ENCODE measurements at places on chromosomes 13 and 19.

DNA sequence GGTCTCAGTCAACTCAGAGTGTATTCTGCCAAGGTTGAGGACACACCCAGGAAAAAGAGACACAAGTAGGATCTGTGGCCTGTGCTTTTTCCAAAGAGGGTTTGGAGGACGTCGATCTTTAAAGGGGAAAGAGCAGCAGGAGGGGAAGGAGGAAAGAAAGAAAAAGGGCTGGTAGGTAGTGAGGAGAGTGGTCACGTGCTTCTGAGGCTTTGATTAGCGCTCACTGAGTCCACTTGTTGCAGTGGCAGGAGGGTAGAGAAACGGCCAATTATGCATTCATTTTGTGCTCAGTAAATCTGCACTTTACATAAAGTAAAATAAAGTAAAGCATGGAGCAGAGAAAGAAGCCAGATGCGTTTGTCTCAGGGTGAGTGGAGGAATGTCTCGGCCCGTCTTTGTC is 126.0 kb upstream of the VSTM2B start:
- no peak for DNase-seq

GRCh38 chr19:11754663-11755062 is 12.1 kb upstream of the ZNF441 start:
- no peak for DNase-seq

DNA sequence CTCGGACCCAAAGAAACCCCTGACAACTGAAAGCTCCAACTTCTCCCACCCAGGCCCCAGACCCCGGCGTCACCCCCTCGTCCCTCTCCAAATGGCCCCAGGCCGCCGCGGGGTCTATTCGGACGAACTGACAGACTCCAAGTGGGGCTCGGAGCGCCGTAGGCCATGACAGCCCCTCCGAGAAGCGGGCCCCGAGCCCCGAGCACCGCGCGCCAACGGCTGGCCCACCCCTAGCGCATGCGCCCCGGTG is 360 bp downstream of the DDX39A start:
- peak; percentile 76 for DNase-seq

GRCh38 chr13:31456056-31456455 is 256.3 kb downstream of the B3GLCT start:
- DNase-seq = no peak

- DNase-seq = no peak
These were observed 151.6 kb downstream of the B3GLCT start for GRCh38 chr13:31351376-31351775.

- DNase-seq = peak; percentile 82
These were observed 23.7 kb downstream of the SLC6A16 start for GRCh38 chr19:49301165-49301865.

DNA sequence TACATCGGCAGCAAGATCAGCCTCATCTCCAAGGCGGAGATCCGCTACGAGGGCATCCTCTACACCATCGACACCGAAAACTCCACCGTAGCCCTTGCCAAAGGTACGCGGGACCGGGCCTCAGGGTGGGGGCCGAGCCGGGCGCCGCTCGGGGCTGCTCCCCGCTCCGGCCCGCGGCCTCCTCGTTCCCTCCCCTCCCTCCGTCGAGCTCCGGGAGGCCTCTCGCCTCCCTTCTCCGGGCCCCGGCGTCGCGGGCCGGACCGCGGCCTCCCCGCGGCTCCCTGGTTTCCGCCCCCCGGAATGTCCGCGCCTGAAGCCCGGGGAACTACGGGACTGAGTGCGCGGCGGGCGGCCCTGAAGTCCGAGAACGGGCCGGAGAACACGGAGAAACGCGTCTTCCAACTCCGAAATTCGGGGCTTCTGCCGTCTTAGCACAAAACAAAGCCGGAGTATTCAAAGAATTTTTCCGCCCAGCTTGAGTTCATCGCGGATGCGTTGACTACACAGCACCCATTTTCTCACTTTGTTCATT is 423 bp downstream of the LSM14A start:
- peak; percentile 27 for DNase-seq

- DNase-seq = no peak
These were observed 263.5 kb downstream of the FOXO1 start for GRCh38 chr13:40402931-40403431.

DNA sequence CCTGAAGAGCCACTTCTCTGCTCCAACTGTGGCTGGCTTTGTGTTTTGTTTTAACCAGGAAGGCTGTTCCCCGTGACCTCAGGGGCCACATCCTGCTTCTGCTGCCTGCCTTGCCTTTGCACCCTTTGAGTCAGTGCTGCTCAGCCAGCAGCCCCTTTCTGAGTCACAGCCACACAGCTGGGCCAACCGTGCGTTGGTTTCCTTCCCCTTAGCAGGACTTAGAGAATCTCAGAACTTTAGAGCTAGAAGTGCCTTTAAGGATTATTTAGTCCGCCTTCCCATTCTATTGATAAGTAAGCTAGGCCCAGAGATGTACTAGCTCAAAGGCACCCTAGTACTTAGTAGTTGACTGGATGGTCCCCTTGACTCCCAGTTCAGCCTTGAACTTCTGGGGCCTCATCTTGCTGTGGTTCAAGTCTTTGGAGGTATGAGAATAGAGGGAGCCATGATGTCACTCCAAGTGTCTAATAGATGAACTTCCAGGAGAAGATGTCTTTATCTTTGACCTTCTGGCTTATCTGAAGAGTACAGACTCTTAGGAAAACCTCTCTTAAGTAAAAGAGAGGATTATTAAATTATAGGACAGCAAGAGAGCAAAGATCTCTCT is 8.0 kb downstream of the RGCC start:
- DNase-seq = peak; percentile 73

- no peak for DNase-seq
These were observed 3.8 kb downstream of the APLP1 start for GRCh38 chr19:35872180-35872579.

DNA sequence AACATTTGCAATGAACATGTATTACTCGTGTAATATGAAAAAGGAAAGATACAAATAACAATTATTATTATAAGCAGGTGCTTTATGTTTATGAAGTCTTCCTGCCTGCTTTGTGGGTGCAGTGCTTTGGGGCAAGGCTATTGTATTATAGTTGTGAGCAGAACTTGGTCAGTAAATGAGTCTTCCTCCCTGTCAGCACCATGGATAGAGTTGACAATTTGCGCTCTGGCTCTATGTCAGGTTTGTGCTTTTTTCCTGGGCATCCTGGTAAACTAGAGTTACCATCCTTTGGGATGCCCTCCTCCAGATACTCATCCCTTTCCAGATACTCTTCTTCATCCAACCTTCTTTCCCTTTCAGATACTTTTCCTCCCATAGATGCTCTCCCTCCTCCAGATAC is 19.6 kb downstream of the ERICH6B start:
- no peak for DNase-seq

GRCh38 chr13:40472427-40473220 is 193.8 kb downstream of the FOXO1 start:
- no peak for DNase-seq

DNA sequence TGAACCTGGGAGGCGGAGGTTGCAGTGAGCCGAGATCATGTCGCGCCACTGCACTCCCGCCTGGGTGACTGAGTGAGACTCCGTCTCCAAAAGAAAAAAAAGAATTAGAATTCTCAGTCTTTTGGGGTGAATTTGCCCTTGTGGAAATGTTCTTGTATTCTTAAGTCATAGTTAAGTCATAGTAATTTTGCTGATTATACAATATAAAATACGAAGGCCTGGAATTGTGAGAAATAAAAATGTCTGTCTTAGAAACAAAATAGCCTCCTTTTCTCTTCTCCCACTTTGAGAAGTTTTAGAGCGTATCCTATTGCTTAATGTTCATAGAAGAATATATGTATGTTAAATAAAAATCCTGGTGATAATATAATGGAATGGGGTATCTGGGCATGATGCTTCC is 18.1 kb downstream of the SUGT1 start:
- no peak for DNase-seq

DNA sequence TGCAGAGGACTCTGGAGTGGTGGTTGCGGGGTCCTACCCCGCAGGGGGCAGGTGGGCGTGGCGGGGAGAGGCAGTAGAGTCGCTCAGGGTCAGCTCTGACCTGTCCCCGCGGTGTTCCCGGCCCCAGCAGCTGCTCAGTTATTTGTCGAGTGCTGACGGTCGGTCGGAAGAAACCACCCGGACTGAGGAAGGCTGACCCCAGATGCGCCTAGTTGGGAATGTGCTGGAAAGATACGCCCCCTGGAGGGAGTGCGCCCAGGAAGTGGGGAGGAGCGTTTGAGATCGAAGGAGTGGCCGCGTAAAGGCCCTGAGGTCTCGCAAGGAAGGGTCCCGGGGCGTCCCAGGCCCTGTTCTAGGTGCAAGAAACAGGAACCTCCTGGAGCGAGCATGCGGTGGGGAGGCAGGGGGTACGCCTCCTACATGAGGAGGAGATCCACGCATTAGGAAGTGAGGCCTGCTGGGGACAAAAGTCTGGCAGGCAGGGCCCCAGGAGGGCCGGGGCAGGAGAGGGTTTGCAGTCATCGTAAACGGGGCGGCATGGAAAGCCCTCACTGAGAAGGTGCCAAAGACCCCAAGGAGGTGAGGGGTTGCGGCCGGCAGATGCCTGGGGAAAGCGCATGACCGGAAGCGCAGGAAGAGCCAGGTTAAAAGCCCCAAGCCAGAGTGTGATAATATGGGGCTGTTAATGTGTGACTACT is 9.2 kb downstream of the CCDC8 start:
- no peak for DNase-seq

DNA sequence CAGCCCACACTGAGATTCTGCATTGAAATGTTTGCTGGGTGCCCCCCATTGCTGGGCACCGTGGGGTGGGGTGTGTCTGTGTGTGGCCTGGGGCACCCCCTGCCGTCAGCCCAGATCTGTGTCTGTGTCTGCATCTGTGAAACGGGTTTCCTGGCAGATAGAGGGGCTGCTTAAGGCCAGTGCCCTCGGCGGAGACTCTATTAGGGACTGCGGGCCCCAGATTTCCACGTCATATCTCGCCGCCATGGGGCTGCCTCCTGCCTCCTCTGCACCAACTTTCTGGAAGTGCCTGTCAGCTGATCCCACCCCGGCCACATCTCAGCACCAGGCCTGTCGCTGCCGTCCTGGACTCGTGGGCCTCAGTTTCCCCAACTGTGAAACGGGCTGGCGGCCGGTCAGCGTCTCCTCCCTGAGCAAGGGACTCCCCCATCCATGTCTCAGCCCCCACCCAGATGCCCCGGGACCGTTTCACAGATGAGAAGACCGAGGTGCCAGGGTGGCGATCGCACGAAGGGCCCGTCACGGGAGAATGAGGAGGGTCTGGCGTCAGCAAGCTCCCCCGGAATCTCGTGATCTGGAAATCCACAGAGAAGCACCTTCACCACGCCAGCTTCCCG is 21.4 kb downstream of the ARID3A start:
- DNase-seq = no peak

- DNase-seq = no peak
These were observed 425.4 kb downstream of the NDFIP2 start for GRCh38 chr13:79906345-79906744.

DNA sequence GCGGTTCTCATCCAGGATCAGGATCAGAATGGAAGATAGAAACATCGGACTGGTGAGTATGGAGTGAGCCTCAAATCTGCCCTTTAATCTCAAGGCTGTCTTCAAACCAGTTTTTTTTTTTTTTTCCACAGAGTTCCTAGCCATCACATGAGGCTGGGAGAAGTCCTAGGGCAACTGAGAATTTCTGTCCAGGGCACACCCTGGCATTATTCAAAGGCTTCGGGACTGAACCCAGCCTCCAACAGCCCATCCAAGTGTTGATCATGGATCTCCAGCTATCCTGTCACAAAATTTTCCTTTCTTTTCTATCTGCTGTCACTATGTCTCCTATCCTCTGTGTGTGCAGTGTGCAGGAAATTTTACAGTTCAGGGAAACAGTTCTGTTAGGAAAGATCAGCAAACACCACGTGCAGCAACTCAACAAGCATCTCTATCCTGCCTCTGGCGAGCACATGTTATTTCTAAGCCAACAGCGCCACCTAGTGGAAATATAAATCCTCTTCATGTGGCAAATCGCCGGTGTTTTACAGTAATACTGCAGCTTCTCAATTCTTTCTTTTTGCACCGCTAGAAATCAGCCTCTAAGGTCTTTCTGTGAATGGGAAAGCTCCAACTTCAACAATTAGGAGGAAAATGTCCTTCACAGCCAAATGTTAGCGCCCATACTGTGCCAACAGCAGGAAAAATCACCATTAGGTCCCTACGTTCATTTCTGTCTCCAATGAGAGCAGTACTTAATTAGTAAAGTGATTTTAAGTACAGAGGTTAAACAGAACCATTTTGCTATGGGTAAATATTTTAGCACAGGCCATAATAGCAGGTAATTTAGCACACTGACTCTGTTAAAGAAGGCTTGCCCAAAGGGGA is 21.4 kb upstream of the ZNF181 start:
- DNase-seq = peak; percentile 48

- DNase-seq = no peak
These were observed 33.3 kb upstream of the SHFL start for GRCh38 chr19:10052602-10053360.

GRCh38 chr13:98910501-98910951 is 67.3 kb downstream of the DOCK9 start:
- no peak for DNase-seq

GRCh38 chr13:33264620-33264978 is 21.0 kb downstream of the STARD13 start:
- no peak for DNase-seq

- DNase-seq = no peak
These were observed 314.3 kb upstream of the ARGLU1 start for GRCh38 chr13:106882246-106882645.

GRCh38 chr19:46494146-46494940 is 1.3 kb downstream of the PNMA8B start:
- DNase-seq = no peak

DNA sequence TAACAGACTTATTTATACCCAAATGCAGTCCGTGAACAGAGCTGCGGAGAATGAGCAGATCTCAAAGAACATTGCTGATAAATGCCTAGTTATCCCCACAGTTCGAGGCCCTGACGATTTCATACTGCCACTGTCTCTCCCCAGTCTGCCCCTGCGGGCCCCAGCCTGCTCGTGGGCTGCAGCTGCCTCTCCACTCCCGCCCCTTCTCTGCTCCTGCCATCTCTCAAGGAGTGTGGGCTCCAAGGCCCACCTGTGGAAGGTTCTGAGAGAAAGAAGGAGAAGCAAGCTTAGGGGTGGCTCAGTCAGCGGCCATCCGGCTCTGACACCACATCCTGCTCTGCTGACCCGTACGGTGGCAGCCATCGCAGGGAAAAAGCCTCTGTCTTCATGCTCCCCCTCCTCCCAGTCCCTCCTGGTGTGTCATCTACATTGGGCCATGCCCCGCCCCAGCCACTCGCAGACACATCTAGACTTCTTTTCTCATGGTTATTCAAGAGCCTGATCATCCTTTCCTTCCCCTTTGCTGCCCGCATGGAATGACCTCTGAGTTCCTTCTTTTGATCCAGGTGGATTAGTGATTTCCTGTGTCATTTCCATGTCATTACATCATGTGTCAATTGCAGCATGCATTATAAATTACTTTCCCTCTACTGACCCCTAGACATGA is 52.0 kb downstream of the EPS15L1 start:
- DNase-seq = no peak

Measured in stimulated activated CD4-positive, alpha-beta T cell treated with anti-CD3 and anti-CD28 coated beads, Interleukin-2, amount 100 ng/mL, for 48 hours (primary cell).